Activated CD4-positive, alpha-beta T cell treated with anti-CD3 and anti-CD28 coated beads, Interleukin-2, amount 10 ng/mL, durations not matched to agents 24 days and 14 days (primary cell): ENCODE measurements at places on chromosomes 1 and 21. TPM values are rescaled to one million over a fixed set of nuclear protein-coding genes. Genes with fewer than 3 reads are reported as not detected.

Gene TPTE
- total RNA-seq, result not detected in 2 replicates

Gene NBPF26
- total RNA-seq, result 6.5 and 6.9 TPM in 2 replicates

Gene TMEM222
- total RNA-seq, result 39.6 and 41.4 TPM in 2 replicates

Gene ST6GALNAC5
- total RNA-seq, result not detected in 2 replicates

Gene TEDDM1
- total RNA-seq, result not detected in 2 replicates

Gene KRTAP21-2
- not detected in 2 replicates for total RNA-seq

Gene SPRR2E
- total RNA-seq, result not detected in 2 replicates
